Pancreas (tissue), 10 donors: ENCODE measurements at places on chromosomes 4 and X. TPM values are rescaled to one million over a fixed set of nuclear protein-coding genes. Genes with fewer than 3 reads are reported as not detected.

The ABLIM2 gene
- polyA plus RNA-seq = 6.1 TPM

The NDUFA1 gene
- polyA plus RNA-seq = 87.1 TPM

The MSX1 gene
- 2.7 TPM for polyA plus RNA-seq

The ATP1B4 gene
- not detected for polyA plus RNA-seq

The ZXDA gene
- polyA plus RNA-seq = 0.57 TPM

The MAGEA4 gene
- not detected for polyA plus RNA-seq

The ZGRF1 gene
- polyA plus RNA-seq = 2.1 TPM

The TSPAN6 gene
- 22.8 TPM for polyA plus RNA-seq

The SLC7A11 gene
- polyA plus RNA-seq = 0.42 TPM

The FGF2 gene
- polyA plus RNA-seq = 0.59 TPM

The SLC25A43 gene
- 3.7 TPM for polyA plus RNA-seq

The HSD17B13 gene
- polyA plus RNA-seq = 0.84 TPM

The TIGD4 gene
- polyA plus RNA-seq = not detected
